Melanocyte of skin (primary cell): ENCODE measurements at places on chromosomes 2 and 18. TPM values are rescaled to one million over a fixed set of nuclear protein-coding genes. Genes with fewer than 3 reads are reported as not detected.

FBXO36 gene
- total RNA-seq = 4.1 and 5.5 TPM in 2 replicates

RNU2-63P gene
- total RNA-seq = not detected in 2 replicates

FKBP7 gene
- 22.0 and 40.3 TPM in 2 replicates for total RNA-seq

FAM237A gene
- total RNA-seq = not detected in 2 replicates

TXNDC2 gene
- total RNA-seq = not detected in 2 replicates

SRD5A2 gene
- total RNA-seq = under 0.01 TPM in 1 of 2 replicates, not detected in the other

CRYGD gene
- 0.33 TPM in 1 of 2 replicates, not detected in the other for total RNA-seq

CAPN14 gene
- total RNA-seq = 0.34 and 0.73 TPM in 2 replicates
